Fibroblast of lung (primary cell): ENCODE measurements at places on chromosomes 16 and 17. TPM values are rescaled to one million over a fixed set of nuclear protein-coding genes. Genes with fewer than 3 reads are reported as not detected.

OR3A3 gene
- total RNA-seq, result not detected in 2 replicates

SHISA9 gene
- total RNA-seq, result not detected in 2 replicates

ZPBP2 gene
- total RNA-seq, result not detected in 2 replicates

CDRT15L2 gene
- total RNA-seq, result not detected in 2 replicates

PRCD gene
- 4.1 and 4.3 TPM in 2 replicates for total RNA-seq

TBC1D26 gene
- 0.17 TPM in 1 of 2 replicates, not detected in the other for total RNA-seq

SPIRE2 gene
- total RNA-seq, result 2.6 and 3.8 TPM in 2 replicates

CENPT gene
- 15.4 and 23.1 TPM in 2 replicates for total RNA-seq

PIK3R5 gene
- total RNA-seq, result not detected in 2 replicates

ZNF597 gene
- total RNA-seq, result 1.8 and 2.0 TPM in 2 replicates

CLEC18A gene
- under 0.01 and 0.33 TPM in 2 replicates for total RNA-seq

TLCD1 gene
- total RNA-seq, result 4.1 and 6.6 TPM in 2 replicates

LRRC37A3 gene
- total RNA-seq, result 6.2 and 7.3 TPM in 2 replicates

CDH15 gene
- 0.26 and 0.99 TPM in 2 replicates for total RNA-seq

ZKSCAN2 gene
- total RNA-seq, result 3.3 and 4.3 TPM in 2 replicates

DPEP2 gene
- total RNA-seq, result not detected in 2 replicates

TM4SF5 gene
- not detected in 2 replicates for total RNA-seq

ASB16 gene
- under 0.01 and 0.17 TPM in 2 replicates for total RNA-seq

ARHGDIG gene
- total RNA-seq, result 0.77 and 1.3 TPM in 2 replicates

TBC1D3 gene
- not detected in 2 replicates for total RNA-seq
